SJSA1 (cell line): ENCODE measurements at places on chromosomes 5 and 9. TPM values are rescaled to one million over a fixed set of nuclear protein-coding genes. Genes with fewer than 3 reads are reported as not detected.
A peak's percentile ranks its signal among the peaks of the same experiment; 100 is the strongest.

- no peaks in the 10 kb centered on the region for H3K27me3 ChIP-seq
- peaks cover 38% of the 10 kb centered on the region for H3K4me1 ChIP-seq
- no peak overlapping the region for H3K27ac ChIP-seq
Measured at GRCh38 chr5:142439207-142439860, 114.5 kb upstream of the SPRY4 start.

GRCh38 chr5:150582241-150583109 lies 58.0 kb upstream of the SYNPO start:
- no peaks in the 10 kb centered on the region for H3K36me3 ChIP-seq
- H3K27me3 ChIP-seq: no peaks in the 10 kb centered on the region
- H3K27ac ChIP-seq: no peak overlapping the region
- DNase-seq: no peak
- H3K4me3 ChIP-seq: no peak overlapping the region
- peaks cover 9% of the 10 kb centered on the region for H3K4me1 ChIP-seq

DNA sequence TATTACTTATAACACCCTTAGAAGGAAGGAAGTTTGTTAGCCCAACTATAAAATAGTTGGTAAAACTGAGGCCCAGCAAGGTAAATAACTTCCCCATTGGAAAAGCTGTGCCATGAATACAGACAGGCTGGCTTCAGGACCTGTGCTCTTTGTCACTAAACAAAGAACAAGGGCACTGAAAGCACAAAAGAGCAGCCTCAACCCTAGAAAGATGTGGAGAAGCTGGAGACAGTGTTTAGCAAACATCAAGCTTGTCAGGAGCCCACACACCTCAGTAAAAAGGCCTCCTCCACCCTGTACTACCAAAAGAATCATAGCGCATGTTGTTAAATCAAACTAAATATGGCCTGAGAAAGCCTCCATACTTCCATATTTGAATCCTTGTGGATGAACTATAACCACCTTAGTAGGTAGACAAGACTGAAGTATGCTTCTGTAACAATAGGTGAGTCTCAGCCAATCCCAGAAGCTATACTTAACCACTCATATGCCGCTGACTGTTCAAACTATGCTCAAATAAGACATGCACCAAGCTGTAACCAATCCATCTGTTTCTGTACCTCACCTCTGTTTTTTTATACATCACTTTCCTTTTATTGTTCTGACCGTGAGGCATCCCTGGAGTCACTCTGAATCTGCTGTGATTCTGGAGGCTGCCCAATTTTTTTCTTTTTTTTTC lies 18.4 kb upstream of the SCGB3A2 start:
- no peak overlapping the region for H3K27ac ChIP-seq
- H3K4me3 ChIP-seq: no peak overlapping the region
- no peaks in the 10 kb centered on the region for H3K4me1 ChIP-seq
- DNase-seq: no peak
- H3K36me3 ChIP-seq: no peaks in the 10 kb centered on the region
- peaks cover 5% of the 10 kb centered on the region; the same call in 1 of the 2 replicates for H3K27me3 ChIP-seq

- no peak for DNase-seq
- no peaks in the 10 kb centered on the region for H3K36me3 ChIP-seq
- no peaks in the 10 kb centered on the region for H3K4me1 ChIP-seq
- H3K27me3 ChIP-seq: no peaks in the 10 kb centered on the region
- no peak overlapping the region for H3K4me3 ChIP-seq
- no peak overlapping the region for H3K27ac ChIP-seq
Measured at GRCh38 chr9:21761309-21761901, 41.0 kb upstream of the MTAP start.

DNA sequence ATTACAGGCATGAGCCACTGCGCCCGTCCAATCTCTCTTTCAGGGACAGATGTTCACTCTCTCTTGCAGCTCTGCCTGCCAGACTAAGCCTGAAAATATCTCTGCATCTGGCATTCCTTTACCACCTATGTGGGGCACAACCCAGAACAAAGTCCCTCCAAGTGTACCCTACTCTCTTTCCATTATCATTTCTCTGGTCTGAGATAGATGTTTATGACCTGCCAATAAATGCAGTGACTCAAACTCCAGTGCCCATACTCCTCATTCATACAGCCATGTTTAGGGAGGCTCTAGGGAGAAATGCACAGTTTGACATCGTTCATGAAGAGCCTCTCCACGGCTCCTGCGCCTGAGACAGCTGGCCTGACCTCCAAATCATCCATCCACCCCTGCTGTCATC lies at the start of gene BTNL3:
Gene BTNL3 (plus strand): TSS at position 255 of the 400 bp plus-strand sequence. CDS start 183 bp downstream, outside the sequence.
- DNase-seq: no peak
- no peaks in the 10 kb centered on the region for H3K4me1 ChIP-seq

DNA sequence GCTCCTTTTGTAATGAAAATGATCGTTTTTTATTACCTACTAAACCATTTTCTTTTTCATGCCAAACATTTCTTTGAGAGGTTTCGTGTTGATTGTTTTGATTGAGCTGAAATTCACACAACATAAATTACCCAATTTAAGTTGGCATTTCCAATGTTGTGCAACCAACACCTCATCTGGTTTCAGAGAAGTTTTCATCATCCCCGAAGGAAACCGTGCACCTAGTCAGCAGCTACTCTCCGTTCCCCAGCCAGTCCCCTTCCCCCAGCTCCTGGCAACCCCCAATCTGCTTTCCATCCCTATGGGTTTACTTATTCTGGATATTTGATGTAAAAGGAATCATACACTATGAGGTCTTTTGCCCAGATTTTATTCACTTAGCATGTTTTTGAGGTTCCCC lies 123.6 kb downstream of the ADCY2 start:
- H3K4me1 ChIP-seq: no peaks in the 10 kb centered on the region
- no peak overlapping the region for H3K4me3 ChIP-seq
- no peaks in the 10 kb centered on the region for H3K36me3 ChIP-seq
- no peak for DNase-seq
- 0 out of 2 replicates have a peak, but pooled peaks cover 3% of the 10 kb centered on the region for H3K27me3 ChIP-seq
- H3K27ac ChIP-seq: no peak overlapping the region

DNA sequence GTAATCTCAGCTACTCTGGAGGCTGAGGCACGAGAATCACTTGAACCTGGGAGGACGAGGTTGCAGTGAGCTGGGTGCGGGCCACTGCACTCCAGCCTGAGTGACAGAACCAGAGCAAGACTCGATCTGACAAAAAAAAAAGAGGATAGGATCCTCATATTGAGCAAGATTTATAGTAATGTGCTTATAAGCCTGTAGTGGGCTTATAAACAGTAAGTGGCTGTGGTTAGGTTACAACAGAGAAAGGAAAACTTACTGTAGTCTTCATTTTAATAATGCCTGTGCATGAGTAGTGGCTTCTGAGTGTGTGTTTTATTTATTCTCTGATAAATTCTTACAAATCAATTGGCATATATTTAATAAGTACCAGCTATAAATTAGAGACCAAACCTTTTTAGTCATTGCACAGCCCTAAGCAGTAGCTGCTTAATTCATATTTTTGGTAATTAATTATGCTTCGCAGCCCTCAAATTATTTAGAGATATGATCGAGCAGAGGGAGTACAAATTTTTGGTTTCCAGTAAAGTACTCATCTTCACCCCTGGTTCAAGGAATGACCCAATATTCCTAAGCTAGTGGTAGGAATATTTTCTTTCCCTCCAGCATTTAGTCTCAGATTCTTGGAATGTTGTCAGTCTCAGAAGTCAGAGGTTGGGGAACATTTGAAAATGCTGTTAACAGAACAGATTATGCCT lies 73.8 kb upstream of the KLF9 start:
- H3K4me3 ChIP-seq: no peak overlapping the region
- no peaks in the 10 kb centered on the region for H3K27me3 ChIP-seq
- H3K4me1 ChIP-seq: peaks cover 12% of the 10 kb centered on the region
- H3K27ac ChIP-seq: no peak overlapping the region
- DNase-seq: no peak
- H3K36me3 ChIP-seq: no peaks in the 10 kb centered on the region

GRCh38 chr5:75512383-75513074 lies 838 bp downstream of the POLK start:
- H3K27me3 ChIP-seq: no peaks in the 10 kb centered on the region
- peak overlapping the region; percentile 83 for H3K27ac ChIP-seq
- DNase-seq: no peak
- H3K4me1 ChIP-seq: peaks cover 7% of the 10 kb centered on the region; the same call in 1 of the 2 replicates
- H3K4me3 ChIP-seq: peak overlapping the region; percentile 76
- H3K36me3 ChIP-seq: peaks cover 10% of the 10 kb centered on the region

DNA sequence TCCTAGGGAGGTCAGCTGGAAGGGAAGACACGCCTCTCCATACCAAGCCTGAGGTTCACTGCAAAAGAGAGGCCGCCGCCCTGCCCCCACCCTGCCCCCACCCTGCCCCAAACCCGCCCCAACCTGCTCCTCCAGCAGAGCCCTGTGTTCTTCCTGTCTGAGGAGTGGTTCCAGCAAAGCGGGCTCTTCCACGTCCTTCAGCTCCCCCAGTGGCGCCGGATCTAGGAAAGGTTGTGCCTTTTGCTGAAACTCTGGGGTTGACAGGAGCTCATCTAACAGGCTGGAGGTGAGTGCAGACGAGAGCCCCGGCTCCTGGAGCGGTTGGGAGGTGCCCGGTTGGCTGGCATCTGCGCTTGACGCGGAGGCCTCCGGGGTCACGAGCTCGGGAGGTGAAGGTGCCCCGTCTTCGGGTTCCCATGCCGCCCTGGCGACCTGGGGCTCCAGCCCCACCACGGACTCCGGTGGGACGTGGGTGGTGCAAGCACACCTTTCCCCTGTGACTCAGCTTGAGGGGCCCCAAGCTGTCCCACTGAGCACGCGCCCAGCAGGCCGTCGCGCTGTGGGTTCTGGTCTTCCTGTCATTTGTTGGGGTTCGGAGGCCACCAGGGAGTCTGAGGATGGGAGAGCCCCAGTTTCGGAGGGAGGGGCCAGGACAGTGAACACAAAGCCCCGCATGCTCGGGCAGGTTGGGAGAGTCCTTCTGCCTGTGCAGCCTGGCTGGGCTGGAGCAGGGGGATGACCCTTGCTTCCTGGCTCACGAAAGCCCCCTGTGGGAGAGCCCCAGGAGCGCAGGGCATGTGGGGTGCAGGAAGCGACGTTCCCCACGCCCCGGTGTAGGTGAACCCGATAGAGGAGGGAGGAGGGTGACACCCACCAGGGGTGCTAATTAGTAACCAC lies 1467.1 kb downstream of the FOXD4L5 start:
- H3K27ac ChIP-seq: no peak overlapping the region
- H3K36me3 ChIP-seq: no peaks in the 10 kb centered on the region
- no peaks in the 10 kb centered on the region for H3K4me1 ChIP-seq
- no peak overlapping the region for H3K4me3 ChIP-seq
- no peak for DNase-seq
- no peaks in the 10 kb centered on the region for H3K27me3 ChIP-seq

GRCh38 chr5:157602505-157602904 lies 26.9 kb upstream of the ADAM19 start:
- H3K4me3 ChIP-seq: no peak overlapping the region
- peak overlapping the region; percentile 27 for H3K27ac ChIP-seq
- no peaks in the 10 kb centered on the region for H3K27me3 ChIP-seq
- peak; percentile 26 for DNase-seq
- H3K4me1 ChIP-seq: peaks cover 50% of the 10 kb centered on the region
- H3K36me3 ChIP-seq: no peaks in the 10 kb centered on the region

The ZNF474 gene
- total RNA-seq: 0.44 TPM in 1 of 2 replicates, not detected in the other

The SNCB gene
- total RNA-seq: not detected in 2 replicates

The SHISAL2B gene
- not detected in 2 replicates for total RNA-seq

The SLC25A2 gene
- total RNA-seq: 0.11 and 0.75 TPM in 2 replicates

The ERP44 gene
- 16.2 and 20.6 TPM in 2 replicates for total RNA-seq
